Stimulated activated effector memory CD8-positive, alpha-beta T cell treated with anti-CD3 and anti-CD28 coated beads, Interleukin-12 subunit alpha, Interleukin-12 subunit beta, amount 100 ng/mL, for 72 hours (primary cell): ENCODE measurements at places on chromosomes 2 and 18.

DNA sequence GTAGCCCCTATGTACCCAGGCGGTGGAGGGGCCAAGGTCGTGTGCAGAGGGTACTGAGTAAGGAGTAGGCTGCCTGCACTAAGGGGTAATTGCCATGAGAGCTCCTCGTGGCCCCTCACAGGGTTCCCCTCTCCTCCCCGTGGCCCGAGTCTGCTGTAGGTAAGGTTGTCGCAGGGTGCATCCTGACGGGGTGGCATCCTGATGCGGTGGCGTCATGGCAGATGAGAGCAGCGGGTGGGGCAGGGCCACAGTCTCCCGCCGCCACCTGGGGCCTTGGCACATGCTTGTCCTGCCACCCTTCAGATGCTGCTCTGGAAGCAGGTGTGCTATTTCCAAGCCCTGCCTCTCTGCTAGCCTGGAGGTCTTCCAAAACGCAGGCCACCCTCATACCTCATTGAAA lies 89.7 kb downstream of the EIPR1 start:
- DNase-seq: no peak

- DNase-seq: no peak
These were observed 59.1 kb downstream of the COA5 start for GRCh38 chr2:98548920-98549818.

GRCh38 chr2:169038338-169038757 lies 7.2 kb upstream of the ABCB11 start:
- DNase-seq: no peak

GRCh38 chr2:47561371-47561770 lies 158.4 kb downstream of the MSH2 start:
- no peak for DNase-seq

DNA sequence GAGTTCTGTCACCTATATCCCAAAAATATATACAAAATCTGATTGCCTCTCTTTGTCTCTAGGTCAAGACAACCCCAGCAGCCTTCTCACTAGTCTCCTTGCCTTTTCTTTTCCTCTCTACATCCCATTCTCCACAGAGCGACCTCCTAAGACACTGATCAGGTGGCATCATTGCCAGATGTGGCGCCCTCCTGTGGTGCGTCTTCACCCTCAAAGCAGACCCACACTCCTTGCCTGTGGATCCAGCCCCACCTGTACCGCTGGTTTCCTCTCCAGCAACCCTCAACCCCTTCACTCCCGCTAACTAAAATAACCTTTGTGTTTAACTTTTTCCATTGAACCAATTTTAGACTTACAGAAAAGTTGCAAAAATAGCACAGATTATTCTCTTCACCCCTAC lies 273.3 kb downstream of the GLI2 start:
- no peak for DNase-seq

DNA sequence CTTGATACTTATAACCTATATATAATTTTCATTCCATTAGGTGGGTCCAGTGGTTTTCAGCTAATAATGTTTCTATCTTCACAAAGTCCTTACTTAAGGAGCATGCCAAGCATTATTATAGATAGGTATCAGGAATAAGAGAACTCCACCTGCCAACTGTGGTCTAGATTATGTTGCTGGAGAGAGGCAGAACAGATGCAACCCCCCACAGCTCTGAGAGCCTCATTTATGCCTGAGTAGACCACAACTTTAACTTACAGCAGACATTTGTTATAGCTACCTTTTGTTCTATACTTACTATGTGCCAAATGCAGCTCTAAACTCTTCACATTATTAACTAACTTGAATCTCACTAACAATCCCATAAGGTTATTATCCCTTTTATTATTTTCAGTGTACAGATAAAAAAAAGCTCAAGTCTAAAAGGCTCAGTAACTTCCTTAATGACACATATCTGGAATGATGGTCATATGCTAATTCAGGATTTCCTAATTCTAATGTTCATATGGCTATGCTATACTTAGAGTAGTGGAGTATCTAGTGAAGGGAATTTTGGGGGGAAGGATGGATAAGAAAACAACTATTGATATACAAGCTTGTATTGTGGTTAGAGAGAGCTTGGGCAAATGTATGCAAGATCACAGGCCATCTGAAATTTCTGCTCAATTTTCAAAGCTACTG lies 119.1 kb upstream of the RND3 start:
- no peak for DNase-seq

DNA sequence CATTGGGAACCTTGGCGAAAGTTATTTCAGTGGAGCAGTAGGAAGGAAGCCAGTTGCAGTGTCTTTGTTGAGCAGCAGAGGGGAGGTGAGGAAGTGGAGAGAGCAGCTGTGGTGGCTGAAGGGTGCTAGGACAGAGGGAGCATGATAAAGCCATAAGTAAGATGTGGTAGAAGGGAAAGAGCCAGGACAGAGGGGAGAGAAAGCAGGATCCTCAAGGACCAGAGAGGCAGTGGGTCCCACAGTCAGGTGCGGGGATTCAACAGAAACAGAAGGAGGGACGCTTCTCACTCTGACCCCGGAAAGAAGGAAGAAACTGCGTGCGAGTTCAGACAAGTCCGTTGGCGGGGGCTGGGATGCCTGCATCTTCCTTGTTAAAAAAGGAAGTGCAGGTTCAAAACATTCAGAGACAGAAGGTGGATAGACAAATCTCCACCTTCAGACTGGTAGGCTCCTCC lies at the start of gene CXCR2:
Gene CXCR2 (plus strand): TSS at position 403 of the 455 bp plus-strand sequence. CDS start 8,774 bp downstream, outside the sequence.
- DNase-seq: no peak

DNA sequence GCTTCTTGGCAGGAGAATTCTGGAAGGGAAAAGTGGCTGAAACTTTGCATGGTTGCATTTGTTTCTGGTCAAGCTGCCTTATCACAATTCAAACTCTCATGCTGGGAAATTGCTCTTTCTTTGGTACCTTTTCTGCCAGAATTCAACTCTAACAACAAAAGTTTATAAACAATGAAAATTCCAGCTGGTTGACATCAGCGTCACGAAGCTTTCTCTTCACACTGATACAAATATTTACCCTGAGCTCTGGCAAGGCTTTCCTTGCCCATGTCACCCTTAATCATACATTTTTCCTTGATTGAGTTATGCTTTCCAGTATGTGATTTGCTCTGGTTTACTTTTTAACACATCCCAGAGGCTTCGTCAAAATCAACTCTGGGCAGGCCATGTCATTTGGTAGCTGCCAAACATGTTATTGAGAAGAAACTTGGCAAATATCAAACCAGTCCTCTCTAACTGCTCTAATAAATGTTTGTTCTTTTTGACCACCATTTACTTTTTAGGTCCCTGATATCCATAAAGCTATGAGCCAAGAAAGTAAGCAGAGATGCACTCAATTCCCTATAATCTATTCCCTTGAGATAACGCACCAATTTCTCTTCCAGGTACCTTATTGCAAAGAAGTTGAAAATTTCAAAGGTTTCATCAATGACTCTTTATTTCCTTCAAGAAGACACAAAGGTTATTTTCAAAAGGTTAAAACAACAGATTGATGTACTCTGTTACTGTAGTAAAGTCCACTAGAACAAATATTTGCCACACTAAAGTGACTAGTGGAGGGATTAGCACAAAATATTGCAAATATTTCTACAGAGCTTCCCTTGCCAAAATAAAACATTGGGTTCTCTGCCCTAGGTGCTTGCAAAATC lies 1241.1 kb upstream of the ZEB2 start:
- no peak for DNase-seq

DNA sequence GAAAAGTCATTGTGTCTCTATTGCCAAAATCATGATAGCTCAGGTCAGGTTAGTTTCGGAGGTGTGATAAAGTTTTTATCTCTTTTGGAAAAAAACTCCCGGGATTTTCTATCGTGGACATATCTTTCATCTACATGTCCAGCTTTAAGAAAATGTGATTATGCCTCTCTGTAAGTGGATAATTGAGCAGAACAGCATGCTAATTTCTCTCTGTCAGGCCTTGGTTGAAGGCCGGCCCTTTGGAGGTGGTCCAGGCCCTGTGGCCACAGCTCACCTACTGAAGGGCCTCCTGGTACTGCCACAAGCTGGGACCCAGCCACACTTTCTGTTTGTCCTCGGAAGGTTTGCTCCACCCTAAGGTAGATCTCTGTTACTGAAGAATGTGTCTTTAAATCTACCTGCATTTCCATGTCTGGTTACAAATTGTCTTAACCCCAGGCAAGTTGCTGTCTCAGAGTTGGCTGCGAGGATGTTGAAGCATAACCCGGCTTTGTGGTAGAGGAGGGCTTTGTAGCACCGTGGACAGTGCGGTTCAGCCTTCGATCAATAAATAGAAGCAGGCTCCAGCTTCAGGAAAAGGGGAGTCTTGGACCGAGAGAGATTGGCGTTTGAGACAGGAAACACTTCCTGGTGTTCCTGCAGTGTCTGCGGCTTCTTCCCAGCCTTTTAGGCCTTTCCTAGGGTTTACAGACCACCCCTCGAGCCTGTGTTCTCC lies 25.5 kb downstream of the TCF7L1 start:
- DNase-seq: no peak

- no peak for DNase-seq
These were observed 983.2 kb upstream of the CDH2 start for GRCh38 chr18:29160170-29160569.

DNA sequence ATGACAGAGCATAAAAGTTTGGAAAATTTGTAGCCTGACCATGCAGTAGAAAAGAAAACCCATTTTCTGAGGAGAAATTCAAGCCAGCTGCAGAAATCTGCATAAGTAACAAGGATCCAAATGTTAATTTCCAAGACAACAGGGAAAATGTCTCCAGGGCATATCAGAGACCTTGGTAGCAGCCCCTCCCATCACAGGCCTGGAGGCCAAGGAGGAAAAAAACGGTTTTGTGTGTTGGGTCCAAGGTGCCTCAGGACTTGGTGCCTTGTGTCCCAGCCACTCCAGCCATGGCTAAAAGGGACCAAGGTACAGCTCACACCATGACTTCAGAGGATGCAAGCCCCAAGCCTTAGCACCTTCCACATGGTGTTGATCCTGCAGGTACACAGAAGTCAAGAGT lies 324.4 kb downstream of the ETAA1 start:
- DNase-seq: no peak

GRCh38 chr2:45124456-45124855 lies 115.2 kb upstream of the SIX2 start:
- DNase-seq: no peak

DNA sequence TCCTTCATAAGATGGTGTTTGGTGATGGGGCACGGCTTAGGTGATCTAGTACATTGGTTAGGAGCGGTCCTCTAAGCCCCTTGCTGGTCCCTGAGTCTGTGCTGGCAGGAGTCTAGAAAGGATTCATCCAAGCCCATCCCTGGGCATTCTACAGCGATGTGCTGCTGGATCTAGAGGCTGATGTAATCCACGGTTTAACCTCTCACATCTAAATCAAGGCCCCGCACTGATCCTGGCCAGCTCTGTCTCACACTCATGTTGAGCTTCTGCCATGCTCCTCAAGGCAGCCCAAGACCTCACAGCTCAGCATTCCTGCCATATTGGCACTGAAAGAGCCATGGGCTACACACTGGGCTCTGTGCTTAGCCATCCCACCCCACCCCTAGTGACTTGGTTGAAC lies 664.8 kb downstream of the STK39 start:
- DNase-seq: no peak

- DNase-seq: no peak
These were observed 14.9 kb upstream of the B3GNT2 start for GRCh38 chr2:62180975-62181374.

DNA sequence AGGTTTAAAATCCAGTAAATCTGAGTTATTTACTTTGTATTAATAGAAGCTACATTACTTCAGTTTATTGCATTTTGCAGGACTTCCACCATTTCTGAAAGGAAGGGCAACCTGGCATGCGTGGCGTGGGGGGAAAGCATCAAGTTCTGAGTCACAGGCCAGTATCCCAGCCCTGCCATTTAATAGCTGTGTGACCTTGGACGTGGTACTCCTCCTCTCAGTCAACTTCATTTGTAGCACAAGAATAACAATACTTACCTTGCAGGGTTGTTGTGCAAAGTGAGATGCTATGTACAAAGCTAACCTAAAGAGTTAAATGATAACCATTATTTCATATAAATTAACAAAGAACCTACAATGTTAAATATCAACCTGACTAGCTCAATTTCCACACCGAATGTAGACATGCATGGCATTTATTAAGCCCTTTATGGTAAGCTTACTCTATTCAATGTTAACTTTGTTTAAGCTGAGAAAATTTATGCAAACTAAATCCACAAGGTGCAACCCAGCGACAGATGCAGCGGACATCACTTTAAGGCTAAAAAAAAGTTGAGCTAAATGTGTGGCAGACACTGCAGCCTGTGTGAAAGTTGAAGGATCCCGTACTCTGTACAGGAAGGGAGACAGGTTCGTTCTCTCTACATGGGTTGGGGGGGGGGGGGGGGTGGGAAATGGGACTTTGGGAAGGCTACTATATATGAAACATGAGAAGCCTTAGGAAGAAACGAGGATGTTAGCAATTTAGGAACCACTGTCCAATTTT lies 17.2 kb upstream of the STPG4 start:
- no peak for DNase-seq

- no peak for DNase-seq
These were observed 94.5 kb upstream of the CCDC150 start for GRCh38 chr2:196544906-196545433.

- DNase-seq: no peak
These were observed 8.4 kb downstream of the DTNB start for GRCh38 chr2:25664965-25665307.

DNA sequence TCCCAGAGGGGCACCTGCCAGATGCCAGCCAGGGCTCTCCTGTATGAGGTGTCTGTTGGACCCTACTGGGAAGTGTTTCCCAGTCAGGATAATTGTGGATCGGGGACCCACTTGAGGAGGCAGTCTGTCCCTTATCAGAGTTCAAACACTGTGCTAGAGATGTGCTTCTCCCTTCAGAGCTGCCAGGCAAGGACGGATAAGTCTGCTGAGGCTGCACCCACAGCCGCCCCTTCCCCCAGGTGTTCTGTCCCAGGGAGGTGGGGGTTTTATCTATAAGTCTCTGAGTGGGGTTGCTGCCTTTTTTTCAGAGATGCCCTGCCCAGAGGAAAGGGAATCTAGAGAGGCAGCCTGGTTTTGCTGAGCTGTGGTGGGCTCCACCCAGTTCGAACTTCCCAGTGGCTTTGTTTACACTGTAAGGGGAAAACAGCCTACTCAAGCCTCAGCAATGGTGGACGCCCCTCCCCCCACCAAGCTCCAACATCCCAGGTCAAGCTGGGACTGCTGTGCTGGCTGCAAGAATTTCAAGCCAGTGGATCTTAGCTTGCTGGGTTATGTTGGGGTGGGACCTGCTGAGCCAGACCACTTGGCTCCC lies 324.0 kb upstream of the SETBP1 start:
- DNase-seq: no peak

DNA sequence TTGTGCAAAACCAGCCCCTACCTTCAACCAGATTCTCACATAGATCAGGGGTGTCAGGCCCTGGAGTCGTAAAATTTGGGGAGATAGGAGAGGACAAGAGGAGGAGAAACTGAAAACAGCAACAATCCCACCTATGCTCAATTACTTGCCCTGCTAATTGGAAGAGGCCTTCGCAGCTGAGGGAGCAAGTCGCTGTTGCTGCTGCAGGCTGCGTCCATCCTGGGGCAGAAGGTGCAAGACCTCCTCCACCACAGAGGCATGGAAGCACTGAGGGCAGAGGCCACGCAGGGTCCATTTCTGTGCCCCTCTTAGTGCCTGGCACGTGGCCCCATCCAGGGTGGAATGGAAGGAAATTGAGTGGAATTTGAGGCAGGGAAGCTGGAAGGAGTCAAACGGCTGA lies 36.5 kb downstream of the CNGA3 start:
- DNase-seq: no peak
